Right renal cortex interstitium (tissue), 3 donors: ENCODE measurements at places on chromosomes 1 and 21. TPM values are rescaled to one million over a fixed set of nuclear protein-coding genes. Genes with fewer than 3 reads are reported as not detected.

Gene OR2L5
- polyA plus RNA-seq: not detected

Gene SYDE2
- 9.7 TPM for polyA plus RNA-seq

Gene CELA2A
- 0.31 TPM for polyA plus RNA-seq

Gene XCL1
- 0.21 TPM for polyA plus RNA-seq

Gene ADAMTS4
- 0.83 TPM for polyA plus RNA-seq

Gene WNT4
- 8.2 TPM for polyA plus RNA-seq

Gene DCST1
- polyA plus RNA-seq: 0.29 TPM

Gene FCER1G
- 14.4 TPM for polyA plus RNA-seq

Gene SOX13
- polyA plus RNA-seq: 40.9 TPM

Gene NEXN
- polyA plus RNA-seq: 12.9 TPM

Gene TRMT13
- 32.7 TPM for polyA plus RNA-seq

Gene COL16A1
- polyA plus RNA-seq: 26.6 TPM

Gene PRAMEF13
- polyA plus RNA-seq: not detected

Gene HUNK
- polyA plus RNA-seq: 15.1 TPM

Gene VSIG8
- polyA plus RNA-seq: 0.36 TPM

Gene NEK2
- polyA plus RNA-seq: 19.3 TPM

Gene TRIM63
- 0.85 TPM for polyA plus RNA-seq

Gene SERTAD4
- 3.9 TPM for polyA plus RNA-seq

Gene EVI5
- polyA plus RNA-seq: 19.3 TPM

Gene ZSCAN20
- 6.0 TPM for polyA plus RNA-seq

Gene LCE1C
- polyA plus RNA-seq: not detected

Gene SKI
- 46.7 TPM for polyA plus RNA-seq
